ENCODE measurements at places on chromosomes 4 and X.

DNA sequence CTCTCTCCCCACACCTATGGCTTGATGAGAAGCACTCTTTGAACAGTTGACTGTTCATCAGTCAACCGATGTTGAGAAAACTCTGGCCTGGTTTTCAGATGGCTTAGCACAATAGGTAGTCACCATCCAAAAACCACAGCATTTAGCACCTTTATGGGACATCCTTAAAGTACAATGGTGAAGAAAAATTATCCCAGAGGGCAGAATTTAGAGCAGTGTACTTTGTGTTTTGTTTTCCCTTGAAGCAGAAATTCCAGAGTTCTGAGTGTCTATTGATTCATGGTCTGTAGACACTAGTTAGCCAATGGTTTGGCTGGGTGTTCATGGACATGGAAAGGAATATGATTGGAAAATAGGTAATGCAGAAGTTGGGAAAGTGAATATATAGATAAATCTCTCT is 487.0 kb downstream of the PDHA2 start:
- no peak for DNase-seq

GRCh38 chr4:167711517-167711916 is 380.8 kb upstream of the ANXA10 start:
- DNase-seq = no peak

- no peak for DNase-seq
These were observed 75.6 kb downstream of the STK32B start for GRCh38 chr4:5126857-5127256.

- no peak for DNase-seq
These were observed 16.9 kb downstream of the SPINK2 start for GRCh38 chr4:56804551-56804950.

Measured in left renal pelvis (tissue), 4 donors.